ENCODE measurements at places on chromosomes 7 and 10.

DNA sequence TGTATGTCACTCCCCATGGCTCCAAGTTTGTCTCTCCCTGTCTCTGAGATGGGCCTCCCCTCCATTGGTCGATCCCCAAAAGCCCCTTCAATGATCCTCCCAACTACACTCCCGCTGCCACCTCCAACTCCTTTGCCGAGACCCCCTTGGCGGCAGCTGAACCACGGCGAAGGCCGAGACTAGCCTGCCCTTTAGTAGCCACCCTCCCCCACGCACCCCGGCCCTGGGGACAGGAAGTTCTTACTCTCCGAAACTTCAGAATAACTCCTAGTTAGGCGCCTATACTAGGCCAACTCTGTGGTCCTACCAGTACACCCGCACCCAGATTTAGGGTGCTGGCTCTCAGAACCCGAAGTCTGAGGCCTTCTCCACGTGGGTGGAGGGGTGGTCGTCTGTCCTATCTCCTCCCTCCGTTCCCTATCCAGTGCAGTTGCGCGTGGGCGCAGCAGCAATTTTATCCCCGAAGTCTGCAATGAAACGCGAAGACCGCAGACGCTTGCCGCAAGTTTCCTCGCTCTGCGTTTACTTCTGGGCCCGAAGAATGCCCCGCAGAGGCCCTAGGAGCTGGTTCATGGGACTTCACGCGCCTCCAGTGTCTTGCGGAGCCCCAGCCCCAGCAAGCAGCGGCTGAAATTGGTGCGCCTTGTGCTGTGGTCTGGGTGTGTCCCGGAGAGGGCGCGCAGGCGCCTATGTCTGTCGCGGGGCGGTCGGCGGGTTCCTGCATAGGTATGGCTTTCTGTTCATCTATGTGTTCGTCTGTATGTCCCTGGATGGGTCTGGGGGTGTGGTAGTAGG, 82.6 kb upstream of the SLF2 start:
- DNase-seq: peak; percentile 16

- no peak for DNase-seq
Observed at GRCh38 chr10:373526-374309, 238.5 kb downstream of the ZMYND11 start.

DNA sequence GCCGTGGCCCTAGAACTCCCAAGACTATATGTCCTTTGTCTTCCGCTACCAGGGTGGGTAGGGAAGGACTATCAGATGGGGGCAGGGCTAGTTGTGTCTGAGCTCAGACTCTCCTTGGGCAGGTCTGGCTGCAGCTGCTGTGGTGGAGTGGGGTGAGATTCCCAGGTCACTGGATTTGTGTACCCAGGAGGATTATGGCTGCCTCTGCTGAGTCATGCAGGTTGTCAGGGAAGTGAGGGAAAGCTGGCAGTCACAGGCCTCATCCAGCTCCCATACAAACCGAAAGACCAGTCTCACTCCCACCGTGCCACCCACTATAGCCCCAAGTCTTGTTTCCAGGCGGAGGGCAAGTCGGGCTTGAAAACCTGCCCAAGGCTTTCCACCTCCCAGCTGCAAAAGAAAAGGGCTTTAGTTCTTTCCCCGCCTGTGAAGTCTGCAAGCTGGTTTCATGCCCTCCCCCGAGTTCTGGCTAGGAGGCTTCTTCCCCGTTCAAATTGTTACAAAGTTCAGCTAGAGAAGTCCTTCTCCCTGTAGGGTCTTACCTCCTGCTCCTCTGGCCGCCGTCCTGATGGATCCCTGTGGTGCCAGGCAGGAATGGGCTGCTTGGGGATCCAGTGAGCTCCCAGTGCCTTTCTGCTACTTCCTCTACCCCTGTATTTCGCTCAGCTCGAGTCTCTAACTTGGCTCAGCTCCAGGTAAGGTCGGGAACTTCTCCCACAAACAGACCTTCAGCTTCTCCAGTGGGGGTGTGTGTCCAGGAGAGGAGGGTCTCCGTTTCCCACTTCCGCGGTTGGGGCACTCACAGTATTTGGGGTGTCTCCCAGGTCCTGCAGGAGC, 106.8 kb upstream of the FGL2 start:
- DNase-seq: no peak

DNA sequence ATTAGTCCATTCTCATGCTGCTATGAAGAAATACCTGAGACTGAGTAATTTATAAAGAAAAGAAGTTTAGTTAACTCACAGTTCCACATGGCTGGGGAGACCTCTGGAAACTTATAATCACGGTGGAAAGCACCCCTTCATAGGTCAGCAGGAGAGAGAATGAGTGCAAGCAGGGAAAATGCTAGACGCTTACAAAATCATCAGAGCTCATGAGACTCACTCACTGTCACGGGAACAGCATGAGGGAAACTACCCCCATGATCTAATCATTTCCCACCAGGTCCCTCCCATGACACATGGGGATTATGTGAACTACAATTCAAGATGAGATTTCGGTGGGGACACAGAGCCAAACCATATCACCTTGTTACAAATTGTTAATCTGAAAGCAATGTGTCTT, 15.8 kb downstream of the TAS2R39 start:
- DNase-seq: no peak

- no peak for DNase-seq
Observed at GRCh38 chr7:23016345-23017253, 2.7 kb upstream of the HYCC1 start.

All from hematopoietic multipotent progenitor cell treated with erythropoietin and hydrocortisone succinate and interleukin-3 and kit ligand, for 6 days (in vitro differentiated cells).